CD4-positive, alpha-beta T cell (primary cell): ENCODE measurements at places on chromosomes 5 and 9. TPM values are rescaled to one million over a fixed set of nuclear protein-coding genes. Genes with fewer than 3 reads are reported as not detected.

GRCh38 chr9:116688806-116689485, 1.8 kb downstream of the TRIM32 start:
- peaks cover 32% of the 10 kb centered on the region for H3K4me1 ChIP-seq
- H3K36me3 ChIP-seq = no peaks in the 10 kb centered on the region
- no peak overlapping the region for H3K27ac ChIP-seq
- H3K4me3 ChIP-seq = no peak overlapping the region
- H3K27me3 ChIP-seq = no peaks in the 10 kb centered on the region

GRCh38 chr9:121368138-121368522, 1.9 kb downstream of the STOM start:
- H3K27ac ChIP-seq = no peak overlapping the region
- peaks cover 4% of the 10 kb centered on the region for H3K36me3 ChIP-seq
- no peak for DNase-seq
- peaks cover 16% of the 10 kb centered on the region for H3K4me1 ChIP-seq
- H3K4me3 ChIP-seq = peak overlapping the region; percentile 98

GRCh38 chr5:113118765-113119164, 142.2 kb downstream of the DCP2 start:
- no peak overlapping the region for H3K27ac ChIP-seq
- no peaks in the 10 kb centered on the region for H3K4me1 ChIP-seq
- H3K4me3 ChIP-seq = no peak overlapping the region
- DNase-seq = no peak

DNA sequence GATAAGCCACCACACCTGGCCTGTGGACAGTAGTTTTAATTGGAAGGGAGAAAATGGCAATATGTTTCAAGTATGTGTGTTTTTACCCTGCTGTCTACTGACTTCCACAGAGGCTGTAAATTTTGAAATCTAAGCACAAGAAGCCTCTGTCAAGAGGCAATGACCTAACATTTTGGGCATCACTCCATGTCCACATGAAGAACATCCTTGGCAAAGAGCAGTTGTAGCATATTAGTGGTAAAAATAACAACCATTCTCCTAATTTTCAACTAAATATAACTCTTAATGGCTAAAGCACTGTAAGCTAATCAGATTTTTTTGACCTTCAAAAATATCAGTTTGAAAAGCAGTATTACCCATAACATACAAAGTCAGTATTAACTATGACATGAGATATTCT, 100.3 kb upstream of the APC start:
- H3K27ac ChIP-seq = no peak overlapping the region
- no peaks in the 10 kb centered on the region for H3K36me3 ChIP-seq
- no peak overlapping the region for H3K4me3 ChIP-seq
- DNase-seq = no peak
- H3K4me1 ChIP-seq = no peaks in the 10 kb centered on the region
- H3K27me3 ChIP-seq = no peaks in the 10 kb centered on the region

DNA sequence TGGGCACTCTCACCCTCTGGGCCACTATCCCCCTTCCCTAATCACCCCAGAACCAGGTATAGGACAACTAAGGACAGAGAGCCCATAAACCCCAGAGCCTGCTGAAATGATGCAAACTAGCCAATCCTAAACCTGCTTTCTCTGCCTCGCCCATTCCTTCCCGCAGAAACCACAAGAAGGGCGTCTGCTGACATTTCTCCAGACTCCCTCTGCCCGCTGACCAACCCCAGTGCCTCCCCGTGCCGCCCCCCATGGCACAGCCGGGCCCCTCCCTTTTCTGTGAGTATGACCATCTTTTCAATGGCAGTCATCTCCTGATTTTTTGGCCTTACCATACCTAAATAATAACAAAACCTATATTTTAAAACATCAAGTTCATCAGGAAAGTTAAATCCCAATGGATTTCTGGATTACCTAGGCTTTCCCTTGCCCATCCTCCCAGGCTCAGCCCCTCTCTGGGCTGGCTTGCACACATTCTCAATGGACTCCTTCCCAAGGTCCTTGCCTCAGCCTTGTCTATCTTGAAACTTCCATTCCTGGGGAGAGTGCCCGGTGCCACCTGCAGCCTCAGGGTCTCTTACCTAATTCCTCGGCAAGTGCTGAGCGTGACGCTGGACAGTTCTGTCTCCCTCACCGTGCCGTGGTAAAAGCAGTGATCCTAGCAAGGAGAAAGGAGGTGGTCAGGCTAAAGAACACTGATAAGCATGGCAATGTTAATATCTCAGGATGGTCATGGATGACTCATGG, 45.2 kb downstream of the ADAM19 start:
- no peaks in the 10 kb centered on the region for H3K27me3 ChIP-seq
- no peak overlapping the region for H3K4me3 ChIP-seq
- DNase-seq = no peak
- no peak overlapping the region for H3K27ac ChIP-seq
- peaks cover 82% of the 10 kb centered on the region for H3K36me3 ChIP-seq

GRCh38 chr9:114822708-114823107, 16.9 kb upstream of the TNFSF15 start:
- no peak overlapping the region for H3K27ac ChIP-seq
- no peak for DNase-seq
- no peaks in the 10 kb centered on the region for H3K36me3 ChIP-seq

DNA sequence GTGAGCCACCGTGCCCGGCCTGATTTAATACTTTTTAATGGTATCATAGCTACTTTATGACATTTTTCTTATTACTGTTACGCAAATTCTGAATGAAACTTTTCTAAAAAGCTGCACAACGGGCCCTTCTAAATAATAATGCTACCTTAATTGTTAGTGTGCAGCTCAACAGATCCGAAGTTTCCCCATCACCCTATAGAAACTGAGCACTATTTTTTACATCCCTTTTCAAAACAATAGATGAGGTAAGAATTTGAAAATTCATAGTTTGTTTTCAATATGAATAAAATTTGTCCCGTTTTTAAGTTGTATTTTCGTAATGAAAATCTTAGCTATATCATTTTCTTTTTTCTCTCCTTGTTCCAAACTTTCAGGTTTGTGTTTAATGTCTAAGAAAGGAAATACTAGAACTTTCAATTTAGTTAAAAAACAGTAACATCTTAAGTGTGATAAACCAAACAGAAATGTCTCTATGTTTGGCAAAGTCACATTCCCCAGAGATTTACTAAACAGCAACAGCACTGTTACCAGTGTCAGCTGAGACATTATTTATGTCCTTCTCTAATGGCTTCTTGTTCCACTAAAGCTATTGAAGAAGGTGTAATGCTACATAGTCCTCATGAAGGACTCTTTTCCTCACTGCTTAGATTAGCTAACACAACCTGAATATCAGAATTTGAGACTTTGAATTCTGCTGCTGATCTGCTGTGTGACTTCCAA, 22.9 kb downstream of the KIF2A start:
- H3K27ac ChIP-seq = no peak overlapping the region
- no peaks in the 10 kb centered on the region for H3K27me3 ChIP-seq
- H3K4me1 ChIP-seq = peaks cover 24% of the 10 kb centered on the region
- no peak for DNase-seq
- no peak overlapping the region for H3K4me3 ChIP-seq

- no peaks in the 10 kb centered on the region for H3K4me1 ChIP-seq
- H3K27ac ChIP-seq = no peak overlapping the region
- no peak overlapping the region for H3K4me3 ChIP-seq
- no peak for DNase-seq
- H3K27me3 ChIP-seq = no peaks in the 10 kb centered on the region
Observed at GRCh38 chr9:109794361-109795012, 14.5 kb downstream of the PALM2AKAP2 start.

- peaks cover 17% of the 10 kb centered on the region for H3K4me1 ChIP-seq
- H3K36me3 ChIP-seq = peaks cover 35% of the 10 kb centered on the region
- no peaks in the 10 kb centered on the region for H3K27me3 ChIP-seq
- no peak overlapping the region for H3K27ac ChIP-seq
Observed at GRCh38 chr9:36392489-36392888, 7.6 kb downstream of the RNF38 start.

GRCh38 chr9:112601636-112602035, 115.0 kb downstream of the KIAA1958 start:
- H3K4me3 ChIP-seq = no peak overlapping the region
- no peaks in the 10 kb centered on the region for H3K4me1 ChIP-seq
- H3K36me3 ChIP-seq = no peaks in the 10 kb centered on the region
- no peak overlapping the region for H3K27ac ChIP-seq

GRCh38 chr5:8289779-8290178, 420.8 kb downstream of the MTRR start:
- H3K27me3 ChIP-seq = no peaks in the 10 kb centered on the region
- H3K4me1 ChIP-seq = no peaks in the 10 kb centered on the region
- DNase-seq = no peak
- H3K4me3 ChIP-seq = no peak overlapping the region
- no peaks in the 10 kb centered on the region for H3K36me3 ChIP-seq

GRCh38 chr5:139708877-139709581, 60.9 kb downstream of the CXXC5 start:
- peaks cover 34% of the 10 kb centered on the region for H3K4me1 ChIP-seq
- H3K27me3 ChIP-seq = peaks cover 7% of the 10 kb centered on the region
- H3K27ac ChIP-seq = no peak overlapping the region
- DNase-seq = no peak
- no peaks in the 10 kb centered on the region for H3K36me3 ChIP-seq
- H3K4me3 ChIP-seq = peak overlapping the region; percentile 60

GRCh38 chr5:107337281-107337680, 333.5 kb downstream of the EFNA5 start:
- no peaks in the 10 kb centered on the region for H3K27me3 ChIP-seq
- no peak overlapping the region for H3K4me3 ChIP-seq
- no peaks in the 10 kb centered on the region for H3K4me1 ChIP-seq

DNA sequence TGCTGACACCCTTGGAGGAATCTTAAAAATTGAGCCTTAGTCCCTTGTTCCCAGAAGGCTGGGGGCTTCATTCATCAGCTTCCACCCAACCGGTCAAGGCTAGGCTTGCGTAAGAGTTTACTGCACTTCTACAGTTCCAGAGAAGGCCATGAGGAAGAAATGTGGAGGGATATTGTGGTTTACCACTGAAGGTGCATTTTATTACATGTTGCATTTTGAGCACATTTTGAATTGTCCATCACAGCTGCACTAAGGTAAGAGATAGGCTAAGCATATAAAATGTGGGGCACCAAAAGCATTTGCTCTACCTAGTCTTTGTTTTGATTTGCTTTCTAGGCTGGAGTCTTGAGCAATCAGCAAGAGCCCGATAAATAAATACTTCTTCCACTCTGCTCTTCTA, 167.1 kb upstream of the PAPPA start:
- H3K36me3 ChIP-seq = no peaks in the 10 kb centered on the region
- H3K27me3 ChIP-seq = no peaks in the 10 kb centered on the region
- no peaks in the 10 kb centered on the region for H3K4me1 ChIP-seq
- H3K4me3 ChIP-seq = no peak overlapping the region
- DNase-seq = no peak

- no peaks in the 10 kb centered on the region for H3K4me1 ChIP-seq
- H3K4me3 ChIP-seq = no peak overlapping the region
- H3K36me3 ChIP-seq = no peaks in the 10 kb centered on the region
- no peaks in the 10 kb centered on the region for H3K27me3 ChIP-seq
- no peak for DNase-seq
Observed at GRCh38 chr5:116360008-116360853, 214.4 kb downstream of the SEMA6A start.

- no peaks in the 10 kb centered on the region for H3K36me3 ChIP-seq
- DNase-seq = no peak
- no peaks in the 10 kb centered on the region for H3K4me1 ChIP-seq
- no peak overlapping the region for H3K4me3 ChIP-seq
- H3K27me3 ChIP-seq = peaks cover 3% of the 10 kb centered on the region
Observed at GRCh38 chr9:1070692-1071091, 20.5 kb downstream of the DMRT2 start.

DNA sequence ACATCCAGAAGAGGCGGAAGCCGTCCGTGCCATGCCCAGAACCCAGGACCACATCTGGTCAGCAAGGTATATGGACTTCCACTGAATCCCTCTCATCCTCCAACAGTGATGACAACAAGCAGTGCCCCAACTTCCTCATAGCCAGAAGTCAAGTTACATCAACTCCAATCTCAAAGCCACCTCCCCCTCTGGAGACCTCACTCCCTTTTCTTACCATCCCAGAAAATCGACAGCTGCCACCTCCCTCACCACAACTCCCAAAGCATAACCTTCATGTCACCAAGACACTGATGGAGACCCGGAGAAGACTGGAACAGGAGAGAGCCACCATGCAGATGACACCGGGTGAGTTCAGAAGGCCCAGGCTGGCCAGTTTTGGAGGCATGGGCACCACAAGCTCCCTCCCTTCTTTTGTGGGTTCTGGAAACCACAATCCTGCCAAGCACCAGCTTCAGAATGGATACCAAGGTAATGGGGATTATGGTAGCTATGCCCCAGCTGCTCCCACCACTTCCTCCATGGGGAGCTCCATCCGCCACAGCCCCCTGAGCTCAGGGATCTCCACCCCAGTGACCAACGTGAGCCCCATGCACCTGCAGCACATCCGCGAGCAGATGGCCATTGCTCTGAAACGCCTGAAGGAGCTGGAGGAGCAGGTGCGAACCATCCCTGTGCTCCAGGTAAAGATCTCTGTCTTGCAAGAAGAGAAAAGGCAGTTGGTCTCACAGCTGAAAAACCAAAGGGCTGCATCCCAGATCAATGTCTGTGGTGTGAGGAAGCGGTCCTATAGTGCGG, 130.3 kb upstream of the DMRT1 start:
- H3K4me1 ChIP-seq = peaks cover 2% of the 10 kb centered on the region
- no peak overlapping the region for H3K27ac ChIP-seq
- no peak for DNase-seq
- H3K4me3 ChIP-seq = no peak overlapping the region

DNA sequence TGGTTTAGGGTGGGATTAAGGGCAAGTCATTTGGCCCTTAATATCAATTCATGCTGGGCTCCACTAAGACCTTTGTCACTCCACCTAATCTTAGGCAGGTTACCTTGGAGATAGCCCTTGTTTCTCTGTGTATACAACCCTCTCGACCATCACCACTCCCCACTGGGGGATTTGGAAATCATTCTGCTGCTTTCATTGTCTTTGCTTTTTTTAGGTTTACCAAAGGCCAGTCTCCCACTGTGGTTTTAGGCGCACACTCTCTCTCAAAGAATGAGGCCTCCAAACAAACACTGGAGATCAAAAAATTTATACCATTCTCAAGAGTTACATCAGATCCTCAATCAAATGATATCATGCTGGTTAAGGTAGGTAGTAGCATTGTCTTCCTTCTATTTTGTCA, 6.2 kb downstream of the GZMK start:
- no peak for DNase-seq
- H3K36me3 ChIP-seq = no peaks in the 10 kb centered on the region
- no peaks in the 10 kb centered on the region for H3K27me3 ChIP-seq
- H3K4me3 ChIP-seq = no peak overlapping the region

SURF6 gene
- 15.1 TPM for total RNA-seq

CLIC3 gene
- total RNA-seq = 2.1 TPM

PCDHA6 gene
- total RNA-seq = not detected

ANKH gene
- total RNA-seq = 72.3 TPM

HSD17B4 gene
- 13.1 TPM for total RNA-seq

EXOSC2 gene
- total RNA-seq = 49.2 TPM

TLE1 gene
- 3.4 TPM for total RNA-seq

LPAR1 gene
- total RNA-seq = not detected

ABCA1 gene
- total RNA-seq = 16.9 TPM

TEX48 gene
- total RNA-seq = not detected

EGFL7 gene
- total RNA-seq = not detected

ADAMTS13 gene
- 2.2 TPM for total RNA-seq

ADGRD2 gene
- total RNA-seq = not detected

UAP1L1 gene
- 6.5 TPM for total RNA-seq
